ENCODE measurements at places on chromosomes 3 and 15. TPM values are rescaled to one million over a fixed set of nuclear protein-coding genes. Genes with fewer than 3 reads are reported as not detected.

PLD1 gene
- total RNA-seq, result 0.21 TPM

ZIC4 gene
- total RNA-seq, result 0.25 TPM

TTLL13 gene
- total RNA-seq, result not detected

CSPG4 gene
- 0.37 TPM for total RNA-seq

C3orf49 gene
- not detected for total RNA-seq

P2RY14 gene
- not detected for total RNA-seq

- no peak for DNase-seq
Measured at GRCh38 chr15:62462721-62463120, 297.6 kb upstream of the C2CD4B start.

GRCh38 chr3:140469491-140469890, 208.4 kb upstream of the TRIM42 start:
- DNase-seq, result no peak

- DNase-seq, result no peak
Measured at GRCh38 chr3:128151758-128152274, 1.5 kb upstream of the EEFSEC start.

GRCh38 chr3:96755519-96755918, 58.9 kb upstream of the EPHA6 start:
- DNase-seq, result no peak

DNA sequence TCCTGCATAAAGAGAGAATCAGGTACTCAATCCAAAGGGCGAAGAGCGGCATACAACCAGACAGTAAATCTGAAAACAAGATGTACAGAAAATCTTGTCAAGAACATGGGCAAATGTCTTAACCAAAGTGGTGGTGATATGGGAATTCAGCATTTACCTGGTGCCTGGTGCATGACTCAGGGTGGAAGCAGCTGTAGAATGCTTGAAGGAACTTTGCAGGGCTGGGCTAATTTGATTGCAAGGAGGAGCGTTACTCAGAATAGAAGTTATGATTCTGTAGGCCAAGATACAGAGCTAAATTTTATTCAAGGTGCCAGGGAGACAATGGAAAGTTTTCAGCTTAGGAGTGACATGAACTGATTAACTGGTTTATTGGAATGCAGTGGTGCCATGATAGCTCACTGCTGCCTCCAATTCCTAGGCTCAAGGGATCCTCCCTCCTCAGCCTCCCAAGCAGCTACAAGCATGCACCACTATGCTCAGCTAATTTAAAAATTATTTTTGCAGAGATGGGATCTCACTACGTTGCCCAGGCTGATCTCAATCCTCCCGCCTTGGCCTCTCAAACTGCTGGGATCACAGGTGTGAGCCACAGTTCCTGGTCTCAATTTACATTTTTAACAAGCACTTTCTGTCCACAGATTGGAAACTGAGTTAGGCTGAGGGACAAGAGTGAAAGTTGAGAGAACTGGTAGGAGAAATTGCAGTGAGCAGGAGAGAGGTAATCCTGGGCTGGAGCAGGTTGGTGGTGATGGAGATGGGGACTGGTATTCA, 91.5 kb upstream of the TBC1D5 start:
- no peak for DNase-seq

- no peak for DNase-seq
Measured at GRCh38 chr3:170802164-170803151, 67.5 kb downstream of the RPL22L1 start.

GRCh38 chr3:115761927-115762305, 138.6 kb downstream of the GAP43 start:
- DNase-seq, result no peak

DNA sequence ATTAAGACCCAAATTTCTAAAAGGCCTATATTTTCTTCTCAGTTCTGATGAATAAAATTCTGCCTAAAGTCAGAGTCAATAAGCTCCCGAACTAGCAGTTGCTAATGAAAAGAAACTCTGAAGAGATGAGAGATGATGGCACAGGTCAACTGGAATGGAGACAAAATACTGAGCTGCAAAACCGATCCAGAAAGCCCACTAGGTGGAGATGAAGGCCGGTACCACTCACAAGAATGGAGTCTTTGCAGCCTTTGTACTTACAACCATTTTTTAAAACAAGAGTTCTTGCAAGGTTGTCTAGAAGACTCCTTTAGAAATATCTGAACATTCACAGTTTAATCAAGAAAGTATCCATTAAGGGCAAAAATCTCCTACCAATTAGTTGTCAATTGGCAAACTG, 119.9 kb upstream of the TJP1 start:
- peak; percentile 24 for DNase-seq
